AG04450 (cell line): ENCODE measurements at places on chromosomes 6 and 20.

DNA sequence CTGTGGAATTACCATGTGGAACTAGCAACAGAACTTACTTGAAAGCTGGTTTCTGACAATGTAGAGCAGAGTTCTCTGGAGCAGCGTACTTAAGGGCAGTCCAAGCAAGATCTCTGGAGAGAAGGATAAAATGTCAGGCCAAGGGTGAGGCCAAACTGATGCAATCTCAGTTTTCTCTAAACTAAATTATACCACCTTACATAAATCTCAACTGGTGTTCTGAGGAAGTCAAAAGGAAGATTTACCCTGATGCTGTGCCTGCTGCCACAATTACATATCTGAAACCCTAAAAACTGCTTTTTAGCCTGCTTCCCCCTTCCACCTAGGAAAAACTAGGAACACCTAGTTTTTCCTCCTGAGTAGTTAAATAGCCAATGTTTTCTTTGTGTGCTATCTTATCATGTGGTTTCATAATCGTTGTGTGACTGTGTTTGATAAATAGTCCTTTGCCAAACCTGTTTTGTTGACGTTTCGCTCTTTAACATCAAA is 28.1 kb downstream of the NCOA7 start:
- DNase-seq, result no peak

- no peak for DNase-seq
Observed at GRCh38 chr6:142947714-142948480, 2.9 kb upstream of the HIVEP2 start.

GRCh38 chr6:54440549-54440948 is 132.3 kb downstream of the TINAG start:
- no peak for DNase-seq

GRCh38 chr6:19067165-19067564 is 680.0 kb downstream of the RNF144B start:
- DNase-seq, result no peak

DNA sequence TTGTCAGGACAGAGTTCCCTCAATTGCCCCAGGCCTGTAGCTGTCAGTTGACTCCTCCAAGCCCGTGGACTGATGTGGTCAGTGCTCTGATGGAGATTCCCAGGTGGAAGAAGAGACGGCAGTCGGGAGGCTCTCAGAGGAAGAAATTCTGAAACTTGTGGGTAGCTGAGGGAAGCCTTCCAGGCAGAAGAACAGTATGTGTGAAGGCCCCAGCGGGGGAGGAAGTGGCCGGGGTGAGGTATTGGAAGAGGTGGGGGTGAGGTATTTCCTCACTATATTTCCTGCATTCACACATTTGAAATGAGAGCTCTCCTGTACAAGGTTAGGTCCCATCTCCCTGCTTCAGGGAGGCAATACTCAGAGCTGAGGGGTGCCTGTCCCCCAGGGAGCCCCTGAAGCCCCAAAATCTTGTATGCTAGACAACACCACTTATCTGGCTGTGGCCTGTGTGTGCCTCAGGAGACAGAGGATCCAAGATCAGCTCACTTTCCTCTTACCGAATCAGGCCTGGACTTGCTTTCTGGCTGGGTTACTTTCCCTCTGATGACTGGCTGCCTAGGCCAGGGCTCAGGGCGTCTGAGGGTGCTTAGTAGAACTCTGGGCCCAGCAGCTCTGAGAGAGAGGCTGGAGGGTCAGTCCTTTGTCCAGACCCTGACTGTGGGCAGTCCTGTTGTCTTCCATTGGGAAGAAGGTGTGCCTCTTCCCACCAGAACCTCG is 49.3 kb upstream of the MYL9 start:
- no peak for DNase-seq

DNA sequence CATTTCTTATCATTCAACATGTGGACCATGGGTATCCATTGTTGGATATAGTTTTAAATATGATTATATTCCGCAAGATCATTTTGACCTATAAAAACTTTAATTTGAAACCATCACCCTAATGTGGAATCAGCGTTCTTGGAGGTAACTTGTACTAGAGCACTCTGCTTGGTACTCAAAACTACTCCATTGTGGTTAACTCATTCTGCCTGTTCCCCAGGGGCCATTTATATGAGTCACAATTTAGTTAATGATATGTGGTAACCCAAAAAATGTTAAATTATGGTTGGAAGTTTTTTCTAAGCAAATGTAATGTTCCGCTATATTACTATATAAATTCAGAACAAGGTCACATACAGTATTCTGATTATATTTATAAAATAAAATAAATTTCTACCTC is 109.3 kb downstream of the TRDN start:
- DNase-seq, result no peak

GRCh38 chr6:135088818-135089809 is 34.5 kb upstream of the HBS1L start:
- DNase-seq, result peak; percentile 3

- no peak for DNase-seq
Observed at GRCh38 chr6:109454496-109455436, 806 bp downstream of the MICAL1 start.

DNA sequence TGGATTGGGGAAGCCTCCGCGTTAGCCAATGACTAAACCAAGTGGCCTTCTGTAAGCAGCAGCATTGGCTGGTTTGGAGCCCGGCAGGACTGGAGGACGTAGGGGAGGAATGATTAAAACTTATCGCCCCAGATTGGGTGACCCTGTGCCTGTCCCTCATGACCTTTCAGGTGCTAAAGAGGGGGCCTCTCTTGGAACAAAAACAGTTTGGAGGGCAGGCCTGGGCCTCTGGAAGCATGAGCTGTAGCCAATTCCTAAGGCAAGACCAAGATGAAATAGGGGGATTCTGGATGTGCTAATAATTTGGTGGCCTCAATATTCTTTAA is 1.4 kb downstream of the GMPR start:
- DNase-seq, result no peak

GRCh38 chr6:24504649-24505586 is 10.1 kb downstream of the ALDH5A1 start:
- DNase-seq, result no peak

DNA sequence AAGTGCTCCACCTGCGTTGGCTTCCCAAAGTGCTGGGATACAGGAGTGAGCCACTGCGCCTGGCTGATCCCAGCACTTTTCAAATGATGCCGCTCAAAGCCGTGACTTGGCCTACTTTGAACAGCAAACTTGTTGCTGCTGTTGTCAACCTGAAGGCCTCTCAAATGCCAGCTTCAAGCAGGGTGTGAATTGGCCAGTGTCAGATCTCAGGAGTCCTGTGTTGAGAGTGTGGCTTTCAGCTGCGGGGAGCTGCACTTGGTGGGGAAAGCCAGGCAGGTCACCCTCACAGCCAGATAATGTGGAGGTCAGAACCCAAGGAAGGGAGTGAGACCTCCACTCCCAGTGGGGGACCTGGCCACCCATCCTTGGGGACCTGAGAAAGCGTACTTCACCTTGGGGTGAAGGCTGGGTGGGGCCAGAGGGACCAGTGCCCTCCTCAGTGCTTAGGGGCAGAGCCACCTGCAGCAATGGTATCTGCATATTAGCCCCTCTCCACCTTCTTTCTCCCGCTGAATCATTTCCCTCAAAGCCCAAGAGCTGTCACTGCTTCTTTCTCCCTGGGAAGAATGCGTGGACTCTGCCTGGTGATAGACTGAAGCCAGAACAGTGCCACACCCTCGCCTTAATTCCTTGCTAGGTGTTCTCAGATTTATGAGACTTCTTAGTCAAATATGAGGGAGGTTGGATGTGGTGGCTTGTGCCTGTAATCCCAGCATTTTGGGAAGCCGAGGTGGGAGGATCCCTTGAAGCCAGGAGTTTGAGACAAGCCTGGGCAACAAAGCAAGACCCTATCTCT is 19.1 kb upstream of the PANK2 start:
- no peak for DNase-seq

DNA sequence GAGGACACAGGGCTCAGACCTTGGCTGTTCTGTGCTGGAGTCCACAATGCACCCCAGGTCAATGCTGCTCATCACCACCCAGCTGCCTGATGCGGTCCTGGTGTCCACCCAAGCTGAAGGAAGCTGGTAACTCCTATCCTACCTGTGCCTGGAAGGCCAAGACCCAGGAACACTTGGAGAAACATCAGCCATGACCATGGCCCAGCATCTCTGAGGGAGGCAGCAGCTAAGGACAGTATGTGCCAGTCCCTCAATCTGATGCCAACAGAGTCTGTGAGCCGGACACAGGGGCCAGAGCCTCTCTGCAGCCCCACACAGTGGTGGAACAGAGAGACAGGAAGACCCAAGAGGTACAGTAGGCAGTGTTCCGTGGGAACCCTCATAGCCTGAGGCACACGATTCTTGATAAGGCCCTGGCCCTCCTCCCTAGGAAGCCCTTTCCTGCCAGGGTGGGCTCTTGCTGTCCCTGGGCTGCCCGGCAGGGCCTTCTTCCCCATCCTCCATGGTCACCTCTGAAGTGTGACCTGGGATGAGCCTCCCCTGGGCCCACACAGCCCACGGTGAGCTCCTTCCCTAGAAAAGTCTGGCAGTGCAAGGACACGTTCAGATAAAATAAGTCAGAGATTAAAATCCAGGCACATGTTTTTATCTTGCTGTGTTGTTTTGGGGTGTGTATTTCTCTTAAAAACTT is 170.7 kb downstream of the THBS2 start:
- DNase-seq, result no peak

- DNase-seq, result no peak
Observed at GRCh38 chr6:32070814-32071543, 32.8 kb downstream of the CYP21A2 start.

- DNase-seq, result no peak
Observed at GRCh38 chr6:43007126-43007525, 6.6 kb downstream of the MEA1 start.

GRCh38 chr6:105566503-105566902 is 163.6 kb upstream of the PREP start:
- no peak for DNase-seq

GRCh38 chr20:12358006-12358654 is 440.4 kb downstream of the BTBD3 start:
- no peak for DNase-seq

- DNase-seq, result no peak
Observed at GRCh38 chr6:41677124-41677921, 39.1 kb downstream of the MDFI start.

GRCh38 chr6:128914051-128914450 is 31.1 kb downstream of the LAMA2 start:
- no peak for DNase-seq

GRCh38 chr20:34947336-34947735 is 8.3 kb downstream of the GSS start:
- no peak for DNase-seq

DNA sequence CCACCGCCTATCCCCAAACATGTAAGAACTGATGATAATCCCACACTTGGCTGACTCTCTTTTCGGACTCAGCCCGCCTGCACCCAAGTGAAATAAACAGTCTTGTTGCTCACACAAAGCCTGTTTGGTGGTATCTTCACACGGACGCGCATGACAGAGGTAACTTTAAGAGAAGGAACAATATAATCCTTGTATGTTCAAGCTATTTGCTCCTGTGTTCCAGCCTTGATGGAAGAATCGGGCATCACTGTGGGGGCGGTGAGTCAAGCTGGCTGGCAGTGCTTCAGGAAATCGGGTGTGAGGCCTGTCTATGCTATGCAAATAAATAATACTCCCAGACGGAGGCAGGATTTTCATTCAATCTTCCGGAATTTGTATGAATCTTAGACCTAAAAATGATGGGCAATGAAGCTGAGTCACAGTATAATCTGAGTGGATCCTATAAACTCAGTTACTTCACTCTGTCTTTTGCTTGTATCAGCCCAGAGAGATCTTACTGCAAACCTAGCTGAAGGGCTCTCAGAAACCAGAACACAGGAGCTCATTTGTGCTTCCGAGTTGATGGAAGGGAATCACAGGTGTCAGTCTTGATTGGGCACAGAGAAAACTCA is 45.2 kb upstream of the NT5E start:
- peak; percentile 79 for DNase-seq

- peak; percentile 78 for DNase-seq
Observed at GRCh38 chr6:131819572-131820124, 11.8 kb downstream of the ENPP1 start.

GRCh38 chr6:143929975-143930374 is 65.7 kb downstream of the ZC2HC1B start:
- DNase-seq, result no peak

DNA sequence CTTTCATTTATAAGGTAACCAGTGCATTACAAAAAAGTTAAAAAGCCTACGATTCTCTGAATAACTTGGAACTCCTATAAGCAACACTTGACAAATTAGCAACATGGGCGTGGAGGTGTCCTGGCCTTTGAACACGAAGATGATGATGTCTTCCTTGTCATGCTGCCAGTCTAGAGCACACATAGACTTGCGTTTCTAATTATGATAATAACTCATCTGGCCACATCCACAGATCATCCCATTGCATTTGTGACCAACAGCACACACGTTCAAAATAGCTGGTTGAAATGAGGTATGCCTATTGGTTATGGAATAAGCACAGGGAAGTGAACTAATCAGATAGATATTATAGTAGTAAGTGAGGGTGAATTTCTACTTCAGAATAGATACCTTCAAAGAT is 608.9 kb downstream of the PRKN start:
- DNase-seq, result no peak

DNA sequence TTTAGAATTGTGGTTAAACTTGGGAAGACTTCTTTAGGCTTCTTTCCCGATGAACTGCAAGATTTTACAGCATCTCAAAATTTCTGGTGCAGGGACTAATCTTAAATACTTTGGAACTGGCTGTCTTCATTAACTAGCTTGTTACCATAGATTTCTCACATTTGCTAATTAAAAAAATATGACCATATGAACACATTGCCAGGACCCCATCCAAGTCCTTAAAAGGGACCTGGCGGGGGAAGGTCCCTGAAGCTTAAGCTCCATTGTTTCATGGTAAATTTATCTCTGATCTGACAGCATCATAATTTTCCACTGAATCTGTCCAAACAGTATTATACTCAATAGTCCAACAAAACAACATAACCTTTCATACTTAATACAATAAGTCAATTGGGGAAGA is 517.8 kb upstream of the FLRT3 start:
- no peak for DNase-seq

- DNase-seq, result no peak
Observed at GRCh38 chr6:150627585-150628025, 27.9 kb downstream of the PLEKHG1 start.

GRCh38 chr6:137911675-137912191 is 44.7 kb downstream of the TNFAIP3 start:
- DNase-seq, result no peak

DNA sequence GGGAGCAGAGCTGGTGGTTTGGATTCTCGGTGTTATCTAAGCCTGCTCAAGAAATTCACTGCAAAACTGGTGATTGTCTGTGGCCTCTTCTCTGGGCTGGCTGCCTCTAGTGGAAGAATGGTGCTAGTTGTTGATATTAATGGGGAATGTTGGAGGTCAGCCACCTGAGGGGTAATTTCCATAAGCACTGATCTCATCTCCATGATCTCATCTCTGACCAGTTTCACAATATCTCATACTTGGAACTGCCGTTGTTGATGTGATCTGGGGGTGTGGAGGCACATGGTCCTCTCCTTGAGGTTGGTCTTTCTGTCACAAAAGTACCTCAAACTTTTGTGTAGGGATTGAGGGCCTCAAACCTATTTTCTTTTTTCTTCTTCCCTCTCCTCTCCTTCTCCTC is 102.6 kb downstream of the CD109 start:
- peak; percentile 93 for DNase-seq
